Kidney epithelial cell (primary cell): ENCODE measurements at places on chromosomes 2 and 18.

- DNase-seq: peak; percentile 16
These were observed 115.8 kb upstream of the PDE1A start for GRCh38 chr2:182542501-182543258.

- no peak for DNase-seq
These were observed 31.0 kb upstream of the ALLC start for GRCh38 chr2:3626812-3627499.

- no peak for DNase-seq
These were observed 21.2 kb downstream of the DYNAP start for GRCh38 chr18:54612237-54612636.

DNA sequence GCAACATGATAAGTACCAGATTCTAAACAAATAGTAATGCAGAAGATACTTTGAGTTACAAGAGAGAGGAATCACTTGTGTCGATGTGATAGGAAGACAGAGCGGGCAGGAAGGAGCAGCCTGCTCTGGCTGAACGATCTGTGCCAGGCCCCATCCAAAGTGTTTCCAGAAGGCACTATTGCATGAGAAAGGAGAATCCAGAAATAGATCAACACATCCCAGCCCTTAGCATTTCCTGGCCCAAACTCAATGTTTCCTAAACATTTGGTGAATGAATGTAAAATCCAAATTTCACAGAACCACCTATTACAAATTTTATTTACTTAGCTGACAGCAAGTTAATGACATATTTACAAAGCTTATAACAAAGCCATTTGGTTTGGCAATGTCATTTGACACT lies 257.2 kb downstream of the TXNL1 start:
- DNase-seq: no peak

- DNase-seq: no peak
These were observed 33.1 kb downstream of the ARL4C start for GRCh38 chr2:234463626-234464290.

DNA sequence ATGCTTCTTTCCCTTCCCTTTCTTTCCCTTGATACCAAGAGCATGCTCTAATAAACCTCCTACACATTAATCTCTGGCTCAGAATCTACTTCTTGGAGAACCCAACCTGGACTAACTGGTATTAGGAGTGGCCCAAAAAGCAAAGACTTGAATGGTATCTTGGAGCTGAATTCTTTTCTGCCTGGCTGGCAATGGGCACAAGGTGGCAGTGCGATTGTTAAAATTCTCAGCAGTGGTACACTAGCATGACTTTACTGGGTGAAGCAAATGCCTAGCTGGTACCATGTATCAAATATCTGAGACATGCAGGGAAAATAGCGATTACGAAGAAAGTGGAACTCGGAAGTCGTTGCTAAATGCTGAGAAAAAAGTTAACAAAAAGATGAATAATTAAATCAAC lies 376.1 kb downstream of the XIRP2 start:
- peak; percentile 4 for DNase-seq

GRCh38 chr2:42567806-42568400 lies 529 bp upstream of the MTA3 start:
- DNase-seq: no peak

- DNase-seq: no peak
These were observed 67.6 kb downstream of the LONRF2 start for GRCh38 chr2:100254646-100255210.

- no peak for DNase-seq
These were observed 52.7 kb upstream of the SLC14A1 start for GRCh38 chr18:45671321-45671720.

DNA sequence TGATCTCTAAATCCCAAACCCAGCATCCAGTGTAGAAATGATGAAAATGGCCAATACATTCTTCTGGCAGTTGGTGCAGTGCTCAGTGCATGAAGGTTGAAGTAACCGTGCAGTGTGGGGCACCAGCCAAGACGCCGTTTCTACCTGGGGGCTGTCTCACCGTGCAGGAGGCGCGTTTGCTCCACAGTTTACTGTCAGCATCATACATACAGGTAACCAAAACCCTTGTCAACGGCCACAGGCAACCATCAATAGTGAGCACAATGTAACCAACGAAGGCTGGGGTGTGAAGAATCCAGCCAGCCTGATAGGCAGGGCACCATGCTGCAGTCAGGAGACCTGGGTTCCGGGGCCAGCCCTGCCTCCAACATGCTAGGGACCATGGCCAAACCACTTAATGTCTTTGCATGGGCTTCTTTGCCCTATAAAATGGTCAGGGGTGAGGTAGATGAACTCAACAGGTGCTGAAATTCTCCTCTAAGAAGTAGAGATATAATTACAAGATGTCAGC lies 127.5 kb upstream of the ID2 start:
- no peak for DNase-seq

DNA sequence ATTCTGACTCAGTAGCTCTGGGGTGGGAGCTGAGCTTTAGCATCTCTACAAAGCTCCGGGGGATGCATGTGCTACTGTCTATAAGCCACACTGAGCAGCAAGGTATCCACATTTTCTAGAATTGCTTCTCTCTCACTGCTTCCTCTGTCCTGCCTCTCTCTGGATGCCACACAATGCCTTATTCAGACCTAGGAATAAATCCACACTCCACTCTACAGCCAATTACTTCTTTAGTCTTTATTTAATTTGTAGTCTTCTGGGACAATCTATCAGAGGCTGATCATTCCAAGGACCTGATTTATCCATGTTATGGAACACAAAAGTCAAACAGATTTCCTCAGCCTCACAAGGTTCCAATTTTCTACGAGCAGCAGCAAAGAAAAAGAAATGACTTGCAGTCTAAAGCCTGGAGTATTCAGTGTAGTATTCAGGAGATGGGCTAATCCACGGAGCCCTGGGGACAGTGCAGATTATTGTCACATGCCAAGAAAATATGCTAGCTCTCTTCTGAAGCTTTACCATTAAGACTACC lies 4.4 kb downstream of the BCL2 start:
- no peak for DNase-seq

- no peak for DNase-seq
These were observed 84.5 kb upstream of the TMEM247 start for GRCh38 chr2:46394649-46395510.

GRCh38 chr18:63157293-63158011 lies 162.1 kb downstream of the BCL2 start:
- no peak for DNase-seq

- peak; percentile 63 for DNase-seq
These were observed 97.6 kb upstream of the SLC39A10 start for GRCh38 chr2:195559431-195559914.

- no peak for DNase-seq
These were observed 727 bp downstream of the FBXO11 start for GRCh38 chr2:47905386-47906156.

GRCh38 chr2:88845772-88846661 lies 154.5 kb downstream of the RPIA start:
- DNase-seq: no peak

DNA sequence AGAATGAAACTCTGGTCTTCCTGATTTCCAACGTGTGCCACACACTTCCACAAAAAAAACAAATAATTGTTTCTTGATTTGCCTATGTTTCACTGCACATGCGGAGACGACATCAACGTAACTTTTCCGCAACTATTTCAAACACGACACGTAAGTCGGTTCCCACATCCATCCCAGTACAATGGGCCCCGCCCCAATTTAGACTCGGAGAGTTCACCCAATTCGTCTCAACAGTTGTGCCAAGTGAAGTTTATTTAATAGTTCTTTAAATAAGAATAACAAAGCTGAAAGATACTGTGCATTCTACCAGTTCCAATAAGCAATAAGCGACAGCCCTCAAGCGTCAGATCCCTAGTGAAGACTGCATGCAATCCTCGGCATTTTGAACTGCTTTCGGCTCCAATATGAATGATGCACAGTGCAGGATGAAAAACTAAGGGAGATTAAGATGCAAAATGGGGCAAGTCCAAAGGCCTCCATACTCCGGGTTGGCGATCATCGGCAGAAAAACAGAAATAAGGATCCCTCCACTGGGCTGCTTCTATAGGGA lies 664 bp downstream of the CCT4 start:
- DNase-seq: no peak

DNA sequence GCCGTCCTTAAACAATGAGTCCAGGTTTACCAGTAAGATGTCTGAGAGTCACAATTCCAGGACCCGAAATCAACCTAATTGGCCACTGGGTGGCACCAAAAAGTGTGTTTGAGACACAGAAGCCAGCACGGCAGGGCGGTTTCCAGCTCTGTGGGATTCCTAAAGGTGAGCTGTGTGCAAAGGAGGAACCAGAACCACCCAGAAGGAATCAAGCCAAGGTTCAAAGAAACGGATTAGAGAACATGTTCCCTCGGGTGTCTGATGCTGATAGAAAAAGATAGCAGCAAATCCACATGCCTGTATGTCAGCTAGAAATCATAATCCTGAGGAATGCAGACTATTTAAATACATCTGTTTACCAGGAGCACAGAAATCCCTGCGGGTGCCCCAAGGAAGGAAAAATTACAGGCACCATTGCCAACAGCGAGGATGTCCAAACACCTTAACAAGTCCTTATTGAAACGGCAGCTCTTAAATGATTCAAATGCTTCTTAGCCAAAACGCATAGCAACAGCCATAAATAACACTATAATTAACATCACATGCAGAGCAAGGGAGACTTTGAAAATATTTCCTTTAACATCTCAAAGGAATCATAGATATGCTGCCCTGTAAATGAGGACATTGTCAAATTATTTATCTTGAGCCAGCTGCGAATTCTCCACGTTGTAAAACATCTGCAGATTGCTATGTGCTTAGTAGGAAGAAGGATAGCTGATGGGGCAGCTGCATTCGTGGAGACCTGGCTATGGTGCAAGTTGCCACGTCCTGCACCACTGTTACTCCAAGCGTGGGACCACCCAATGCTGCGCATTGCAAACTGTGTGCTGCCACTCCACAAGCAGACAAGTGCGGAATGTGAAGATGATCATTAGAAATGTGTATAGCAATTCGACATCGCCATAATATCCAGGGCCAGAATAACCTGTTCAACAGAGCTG lies 318.7 kb upstream of the NCKAP5 start:
- peak; percentile 19 for DNase-seq

GRCh38 chr2:180572346-180572745 lies 408.1 kb upstream of the UBE2E3 start:
- DNase-seq: no peak

DNA sequence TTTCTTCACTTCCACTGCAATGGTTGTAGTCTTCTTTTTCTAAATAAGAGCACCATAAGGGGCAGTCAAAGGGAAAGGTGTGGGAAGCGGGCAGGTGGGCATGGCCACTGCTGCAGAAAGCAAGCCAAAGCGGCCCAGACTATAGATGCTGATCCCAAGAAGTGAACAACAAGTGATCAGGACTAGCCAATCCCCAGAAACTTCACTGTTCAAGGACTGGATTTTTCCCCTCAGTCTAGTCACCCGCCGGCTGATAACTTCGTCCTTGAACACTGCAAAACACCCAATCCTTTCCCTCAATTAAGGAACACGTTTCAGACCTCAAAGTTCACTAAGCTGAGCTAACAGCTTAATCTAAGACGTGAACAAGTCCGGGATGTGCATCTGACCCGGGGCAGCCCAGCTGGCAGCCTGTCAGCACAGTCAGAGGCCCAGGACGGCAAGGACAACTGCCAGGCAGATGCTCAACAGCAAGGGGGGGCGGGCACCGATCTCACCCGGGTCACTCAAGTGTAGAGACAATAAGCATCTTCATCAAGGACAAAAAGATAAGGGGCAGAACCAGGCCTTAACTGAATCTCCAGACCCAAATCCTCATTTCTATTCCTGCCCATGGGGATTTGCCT lies 59.8 kb downstream of the HDLBP start:
- no peak for DNase-seq

GRCh38 chr2:2320486-2321199 lies 10.4 kb downstream of the MYT1L start:
- no peak for DNase-seq

DNA sequence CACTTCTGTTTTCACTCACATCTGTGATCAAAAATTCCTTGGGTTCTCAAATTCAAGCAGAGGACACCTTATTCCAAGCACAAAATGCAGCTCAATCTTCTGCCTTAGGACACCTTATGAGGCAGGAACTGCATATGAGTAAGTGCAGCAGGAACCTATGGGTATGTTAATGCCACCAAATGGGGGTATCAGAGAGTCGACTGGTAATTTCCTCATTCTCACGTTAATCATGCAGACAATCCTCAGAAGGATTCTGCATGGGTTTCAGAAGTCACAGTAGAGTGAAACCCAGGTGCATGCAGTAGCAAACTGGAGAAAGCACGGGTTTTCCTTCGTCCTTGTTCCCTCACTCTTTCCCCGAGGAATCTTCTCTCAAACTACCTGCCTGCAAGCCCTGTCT lies 452.8 kb downstream of the CBLN2 start:
- no peak for DNase-seq
